ENCODE measurements at places on chromosomes 16 and 17. TPM values are rescaled to one million over a fixed set of nuclear protein-coding genes. Genes with fewer than 3 reads are reported as not detected.
A peak's percentile ranks its signal among the peaks of the same experiment; 100 is the strongest.

DNA sequence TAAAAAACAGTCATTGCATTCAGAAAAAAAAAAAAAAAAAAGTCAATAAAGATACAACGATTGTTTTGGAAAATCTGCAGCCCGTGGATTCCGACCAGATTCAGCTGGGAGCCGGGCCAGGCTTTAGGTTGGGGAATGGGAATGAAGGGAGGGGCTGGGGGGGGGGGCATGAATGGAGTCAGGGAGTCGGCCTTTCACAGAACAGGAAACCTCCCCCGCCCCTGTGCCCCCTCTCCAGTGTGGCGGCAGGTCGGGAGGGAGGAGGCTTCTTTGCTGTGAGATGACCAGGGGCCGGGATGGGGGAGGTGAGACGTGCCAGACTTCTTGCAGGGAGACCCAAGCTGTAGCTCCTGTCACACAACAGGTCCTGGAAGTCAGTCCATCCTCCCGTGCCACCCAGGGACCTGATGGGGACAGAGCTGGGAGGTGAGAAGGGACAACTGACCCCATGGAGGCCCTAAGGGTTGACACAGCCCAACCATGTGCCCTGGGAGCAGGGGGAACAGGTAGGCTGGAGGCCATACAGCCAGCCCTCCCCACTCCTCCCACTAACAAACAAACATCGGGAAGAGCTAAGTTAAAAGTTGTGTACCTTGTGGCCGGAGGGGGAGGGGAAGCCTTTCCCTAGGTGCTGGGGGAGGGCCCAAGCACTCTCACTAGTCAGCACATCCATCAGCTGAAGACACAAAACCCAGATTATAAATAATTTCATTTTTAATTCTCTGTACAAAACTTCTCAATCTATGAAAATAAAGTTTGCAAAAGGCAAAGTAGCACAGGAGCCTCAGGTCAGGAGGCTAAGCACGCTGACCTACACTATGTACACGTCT, 25.2 kb downstream of the SREBF1 start:
- DNase-seq: no peak

GRCh38 chr17:28334171-28334570, 1.1 kb downstream of the IFT20 start:
- no peak for DNase-seq

GRCh38 chr16:84810518-84811273, 9.1 kb upstream of the CRISPLD2 start:
- peak; percentile 39 for DNase-seq

DNA sequence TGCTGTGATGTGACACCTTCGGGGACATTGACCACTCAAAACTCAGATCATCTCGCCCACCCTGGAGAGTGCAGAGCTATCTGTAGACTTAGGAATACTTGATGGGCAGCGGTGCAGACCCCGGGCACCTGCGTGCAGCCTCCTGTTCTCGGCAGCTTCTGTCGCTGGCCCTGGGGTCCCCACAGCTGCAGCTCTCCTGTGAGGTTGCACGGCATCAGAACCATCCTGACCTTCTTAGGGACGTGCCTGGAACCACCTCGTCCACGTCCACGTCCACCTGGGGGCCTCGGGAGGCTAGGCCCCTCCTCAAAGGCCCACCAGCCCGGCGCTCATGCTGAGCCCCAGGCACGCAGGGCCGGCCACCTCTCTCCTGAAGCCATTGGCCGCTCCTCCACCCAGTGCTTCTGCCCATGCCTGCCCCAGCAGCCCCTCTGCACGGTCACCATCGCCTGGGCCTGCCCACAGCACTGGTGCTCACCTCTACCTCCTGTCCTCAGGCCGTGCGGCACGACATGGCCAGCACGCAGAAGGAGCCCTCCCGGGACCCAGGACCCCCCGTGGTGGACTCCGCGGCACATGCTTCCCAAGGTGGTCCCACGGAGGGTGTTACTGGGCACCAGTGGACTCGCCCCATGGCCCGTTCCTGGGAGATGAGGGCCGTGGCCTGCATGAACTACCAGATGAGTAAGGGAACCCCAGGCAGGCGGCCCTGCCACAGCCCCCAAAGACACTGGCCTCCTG, 2.3 kb upstream of the WFIKKN1 start:
- DNase-seq: no peak

DNA sequence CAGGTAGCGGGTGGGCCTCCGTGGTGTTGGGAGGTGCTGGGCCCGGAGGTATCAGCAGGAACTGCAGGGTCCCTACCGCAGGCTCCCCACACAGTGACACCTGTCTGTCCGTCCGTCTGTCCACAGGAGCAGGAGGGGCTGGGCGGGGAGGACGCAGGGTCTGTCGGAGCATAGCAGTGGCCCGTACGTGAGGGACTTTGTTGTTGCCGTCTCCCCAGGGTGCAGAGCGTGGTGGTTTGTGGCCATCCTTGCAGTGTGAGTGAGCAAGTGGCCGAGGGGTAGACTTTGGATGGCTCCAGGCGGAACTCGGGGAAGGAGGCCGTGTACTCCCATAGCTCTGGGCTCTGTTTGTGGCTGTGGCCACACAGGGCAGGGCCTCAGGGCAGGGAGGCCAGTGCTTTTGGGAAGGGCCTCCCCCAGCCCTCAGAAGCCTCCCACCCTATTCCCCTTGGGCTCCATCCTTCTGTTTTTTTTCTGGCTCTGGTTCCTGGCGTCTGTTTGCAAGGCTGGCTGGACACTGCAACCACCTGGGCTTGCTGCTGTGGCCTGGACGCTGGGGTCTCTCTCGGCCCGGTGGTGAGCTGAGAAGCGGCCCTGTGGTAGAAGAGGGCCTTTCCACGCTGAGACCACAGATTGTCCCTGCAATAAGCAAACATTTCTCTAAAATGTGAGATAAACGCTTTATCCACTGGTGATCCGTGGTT, 41.0 kb upstream of the ZNF750 start:
- DNase-seq: no peak

GRCh38 chr16:62404842-62405611, 368.8 kb upstream of the CDH8 start:
- DNase-seq: no peak

DNA sequence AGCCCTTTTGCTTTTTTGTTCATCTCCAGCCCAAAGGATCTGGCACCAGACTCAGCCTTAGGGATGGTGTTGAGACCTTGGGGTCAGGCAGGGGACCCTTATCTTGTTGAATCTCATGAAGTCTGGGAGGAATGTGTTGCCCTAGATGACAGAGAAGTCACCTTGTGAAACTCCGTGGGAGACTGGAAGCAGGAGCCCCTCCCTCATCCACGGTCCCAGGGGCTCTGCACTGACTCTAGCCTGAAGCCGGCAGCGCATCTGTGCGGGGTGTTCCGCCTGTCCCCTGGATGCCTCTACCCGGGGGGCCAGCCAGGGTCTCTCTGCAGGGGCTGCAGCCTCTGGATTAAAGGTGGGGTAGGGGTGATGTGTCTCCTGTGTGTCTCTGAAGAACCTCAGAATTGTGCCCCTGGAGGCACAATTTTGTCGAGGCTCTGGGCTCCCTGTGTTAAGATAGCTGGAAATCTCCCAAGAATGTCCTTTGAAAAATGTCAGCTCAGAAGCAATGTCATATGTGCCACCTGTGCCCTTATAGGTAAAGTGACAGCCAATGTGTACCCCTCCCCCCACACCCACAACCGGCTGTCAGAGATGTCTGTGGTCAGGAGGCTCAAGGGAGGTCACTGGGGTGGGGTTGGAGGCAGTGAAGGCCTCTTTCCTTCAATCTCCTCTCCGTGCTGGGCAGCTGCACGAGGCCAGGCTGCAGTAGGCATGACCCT, 32.1 kb upstream of the CDC42EP4 start:
- DNase-seq: no peak

- DNase-seq: no peak
Measured at GRCh38 chr17:78121801-78122215, 6.7 kb downstream of the TMC6 start.

- no peak for DNase-seq
Measured at GRCh38 chr16:24526701-24527495, 12.5 kb upstream of the RBBP6 start.

- DNase-seq: no peak
Measured at GRCh38 chr17:27338536-27338985, 44.6 kb downstream of the WSB1 start.

DNA sequence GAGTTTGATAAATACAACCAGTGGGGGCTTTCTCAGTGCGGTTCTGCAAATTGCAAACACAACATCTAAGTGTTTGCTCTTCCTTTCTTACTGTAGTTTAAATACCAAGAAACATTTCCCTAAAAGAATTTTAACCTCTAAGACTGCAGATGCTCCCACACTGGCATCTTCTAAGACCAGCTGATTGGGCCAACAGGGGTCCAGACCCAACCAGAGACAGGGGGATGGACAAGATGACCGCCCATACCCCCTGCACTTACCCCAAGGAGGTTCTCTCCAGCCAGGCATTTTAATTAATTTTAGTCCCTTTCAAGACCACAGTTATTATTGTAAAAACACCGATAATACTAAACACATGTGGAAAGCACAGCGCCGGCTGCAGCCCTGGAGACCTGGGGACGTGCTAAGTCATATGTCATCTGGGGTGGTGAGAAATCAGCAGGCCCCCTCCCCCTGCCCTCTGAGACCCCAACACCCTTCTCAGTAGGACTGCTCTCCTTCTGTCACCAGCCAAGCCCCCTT, 242.3 kb downstream of the SOX9 start:
- no peak for DNase-seq

DNA sequence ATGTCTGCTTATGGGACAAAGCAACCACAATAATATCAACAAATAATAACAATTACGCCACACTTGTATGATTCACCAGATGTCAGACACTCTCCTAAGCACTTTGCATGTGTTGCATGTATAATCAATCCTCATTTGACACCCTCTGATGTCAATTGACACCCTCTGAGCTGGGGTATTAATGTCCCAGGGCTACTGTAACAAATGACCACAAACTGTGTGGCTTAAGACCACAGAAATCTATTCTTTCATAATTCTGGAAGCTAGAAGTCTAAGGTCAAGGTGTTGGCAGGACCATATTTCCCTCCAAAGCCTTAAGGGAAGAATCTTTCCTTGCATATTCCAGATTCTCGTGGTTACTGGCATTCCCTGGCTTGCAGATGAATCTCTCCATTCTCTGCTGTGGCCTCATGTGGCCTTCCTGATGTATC, 112.7 kb downstream of the NPIPB5 start:
- no peak for DNase-seq

GRCh38 chr16:88956546-88957432, 20.2 kb downstream of the CBFA2T3 start:
- peak; percentile 53 for DNase-seq

GRCh38 chr16:66622863-66623262, 18.4 kb downstream of the CMTM3 start:
- DNase-seq: no peak

GRCh38 chr16:10992112-10992511, 47.7 kb downstream of the CLEC16A start:
- DNase-seq: no peak

DNA sequence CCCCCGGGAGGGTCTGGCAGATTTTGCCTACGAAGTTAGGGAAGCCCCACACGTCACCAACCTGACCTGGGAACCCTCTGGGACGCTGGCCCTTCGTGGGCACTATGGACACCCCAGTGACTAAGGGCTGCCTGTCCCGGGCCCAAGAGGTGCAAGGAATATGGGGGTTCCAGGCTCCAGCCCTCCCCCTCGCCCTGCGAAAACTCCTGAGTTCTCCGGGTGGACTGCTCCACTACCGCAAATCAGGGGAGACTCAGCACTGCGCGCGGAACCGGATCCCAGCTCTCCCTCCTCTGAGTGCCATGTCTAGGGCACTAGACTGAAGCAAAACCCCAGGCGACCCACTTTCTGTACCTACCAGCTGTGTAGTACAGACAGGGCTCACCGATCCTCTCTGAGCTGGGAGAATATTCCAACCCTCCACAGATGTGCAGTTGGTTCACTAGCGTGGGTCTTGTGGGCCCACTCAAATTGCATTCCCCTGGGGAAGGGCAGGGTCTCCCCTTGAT, at the start of gene ARL5C:
ARL5C (minus strand) TSS at position 321 of the 509 bp plus-strand sequence. CDS start 401 bp downstream, outside the sequence.
- DNase-seq: no peak

GRCh38 chr17:47654991-47655390, 5.3 kb downstream of the KPNB1 start:
- DNase-seq: no peak

GRCh38 chr16:61872778-61873119, 163.5 kb downstream of the CDH8 start:
- no peak for DNase-seq

GRCh38 chr17:17300624-17301568, 2.3 kb upstream of the NT5M start:
- DNase-seq: peak; percentile 78

DNA sequence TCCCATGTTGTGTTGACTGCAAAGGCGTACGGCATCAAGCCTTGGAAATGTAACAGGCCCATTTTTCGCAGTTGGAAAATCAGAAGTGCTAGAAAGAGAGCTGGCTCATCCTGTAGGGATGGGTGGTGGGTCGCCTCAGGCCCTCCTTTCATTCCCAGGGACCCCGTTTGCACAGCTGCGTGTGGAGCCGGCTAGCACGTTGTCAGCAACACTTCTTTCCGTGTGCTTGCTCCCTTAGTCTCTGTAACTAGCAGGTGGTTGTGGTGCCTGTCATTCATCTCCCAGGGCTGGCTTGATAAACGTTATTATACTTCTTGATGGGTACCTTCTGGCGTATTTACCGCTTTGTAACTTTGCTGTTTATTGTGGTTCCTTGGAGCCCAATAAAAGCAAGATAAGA, 239.0 kb upstream of the CACNG5 start:
- DNase-seq: no peak

DNA sequence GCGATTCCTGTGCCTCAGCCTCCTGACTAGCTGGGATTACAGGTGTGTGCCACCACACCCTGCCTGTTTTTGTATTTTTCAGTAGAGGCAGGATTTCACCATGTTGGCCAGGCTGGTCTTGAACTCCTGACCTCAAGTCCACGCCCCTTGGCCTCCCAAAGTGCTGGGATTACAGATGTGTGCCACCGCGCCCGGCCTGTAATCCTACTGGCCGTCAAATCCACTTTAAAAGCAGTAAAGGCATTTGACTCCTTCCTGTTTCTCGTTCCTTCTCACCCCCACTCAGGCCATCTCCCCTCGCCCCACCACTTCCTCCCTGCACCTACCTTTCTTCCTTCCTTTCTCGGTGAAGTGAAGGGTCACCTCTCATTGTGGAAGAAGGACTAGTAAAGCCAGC, 69.4 kb upstream of the CREBBP start:
- no peak for DNase-seq

DNA sequence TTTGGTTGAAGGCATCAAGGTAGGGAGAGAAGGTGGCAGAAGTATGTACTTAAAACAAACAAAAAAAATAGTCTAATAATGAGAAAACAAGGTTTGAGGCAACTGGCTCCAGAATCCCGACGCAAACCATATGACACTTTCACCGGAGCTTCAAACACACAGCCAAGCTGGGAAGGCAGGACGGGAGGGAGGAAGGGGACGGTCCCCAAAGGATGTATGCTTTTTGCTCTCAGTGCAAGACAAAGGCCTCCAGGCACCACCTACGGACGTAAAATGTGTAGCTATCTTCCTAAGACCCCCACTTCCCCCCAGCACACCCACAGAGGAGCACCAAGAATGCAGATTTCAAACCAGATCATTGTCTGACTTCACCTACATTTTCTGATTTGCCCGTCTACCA, 102.3 kb downstream of the ZFHX3 start:
- DNase-seq: no peak

CFAP97D1 gene
- total RNA-seq: not detected

NPIPB9 gene
- total RNA-seq: 0.83 TPM

SMIM22 gene
- total RNA-seq: not detected

ZG16B gene
- 1.2 TPM for total RNA-seq

C17orf50 gene
- not detected for total RNA-seq

TSPAN10 gene
- 0.35 TPM for total RNA-seq

CSF3 gene
- not detected for total RNA-seq

All from activated CD4-positive, alpha-beta T cell treated with anti-CD3 and anti-CD28 coated beads for 36 hours (primary cell).